ENCODE measurements at places on chromosomes 2 and 18. TPM values are rescaled to one million over a fixed set of nuclear protein-coding genes. Genes with fewer than 3 reads are reported as not detected.

RAB6C gene
- 2.6 TPM for total RNA-seq

GRCh38 chr2:10796703-10797102 lies 15.9 kb downstream of the PDIA6 start:
- no peak overlapping the region for H3K27ac ChIP-seq
- no peak overlapping the region for H3K4me3 ChIP-seq
- no peak for DNase-seq
- H3K27me3 ChIP-seq: no peaks in the 10 kb centered on the region
- no peaks in the 10 kb centered on the region for H3K36me3 ChIP-seq

- H3K27ac ChIP-seq: no peak overlapping the region
- H3K36me3 ChIP-seq: no peaks in the 10 kb centered on the region
- DNase-seq: no peak
- H3K4me3 ChIP-seq: no peak overlapping the region
Observed at GRCh38 chr18:5787936-5788335, 107.4 kb downstream of the TMEM200C start.

GRCh38 chr2:82790206-82791021 lies 1668.7 kb downstream of the SUCLG1 start:
- no peaks in the 10 kb centered on the region for H3K36me3 ChIP-seq
- no peaks in the 10 kb centered on the region for H3K27me3 ChIP-seq
- no peak overlapping the region for H3K4me3 ChIP-seq
- H3K4me1 ChIP-seq: no peaks in the 10 kb centered on the region
- DNase-seq: no peak
